Mesothelial cell of epicardium (in vitro differentiated cells): ENCODE measurements at places on chromosomes 11 and 22. TPM values are rescaled to one million over a fixed set of nuclear protein-coding genes. Genes with fewer than 3 reads are reported as not detected.

GRCh38 chr11:60307507-60308195 is 19.4 kb upstream of the MS4A6E start:
- no peaks in the 10 kb centered on the region for H3K36me3 ChIP-seq
- H3K4me3 ChIP-seq = no peak overlapping the region
- H3K4me1 ChIP-seq = no peaks in the 10 kb centered on the region
- H3K27me3 ChIP-seq = no peaks in the 10 kb centered on the region
- no peak overlapping the region for H3K27ac ChIP-seq

- H3K27me3 ChIP-seq = no peaks in the 10 kb centered on the region
- no peak overlapping the region for H3K4me3 ChIP-seq
- no peaks in the 10 kb centered on the region for H3K4me1 ChIP-seq
- no peak for DNase-seq
Observed at GRCh38 chr11:73298233-73298632, 9.8 kb upstream of the ARHGEF17 start.

The ELMOD1 gene
- 0.69 to 0.75 TPM (median 0.73 TPM) in 3 replicates for total RNA-seq

DNA sequence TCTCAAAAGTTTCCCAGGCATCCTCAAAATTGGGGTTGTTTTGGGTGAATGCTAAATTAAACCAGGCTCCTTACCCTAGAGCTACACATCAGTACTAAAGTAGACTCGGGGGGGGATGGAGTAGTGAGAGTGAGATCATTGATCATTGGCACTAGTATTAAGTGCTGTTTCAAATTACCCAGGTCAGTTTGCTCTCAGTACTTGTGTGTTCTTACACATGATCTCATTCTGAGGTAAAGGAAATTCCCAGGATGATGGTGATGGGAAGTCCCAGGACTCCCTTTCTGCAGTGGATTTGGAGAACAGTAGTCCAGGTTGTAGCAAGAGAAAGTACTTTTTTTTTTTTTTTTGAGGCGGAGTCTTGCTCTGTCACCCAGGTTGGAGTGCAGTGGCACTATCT is 12.5 kb downstream of the RBM4 start:
- no peak overlapping the region for H3K27ac ChIP-seq
- H3K36me3 ChIP-seq = peaks cover 56% of the 10 kb centered on the region
- no peaks in the 10 kb centered on the region for H3K27me3 ChIP-seq
- H3K4me1 ChIP-seq = peaks cover 4% of the 10 kb centered on the region
- no peak for DNase-seq

- H3K27ac ChIP-seq = no peak overlapping the region
- peaks cover 16% of the 10 kb centered on the region for H3K4me1 ChIP-seq
- H3K27me3 ChIP-seq = peaks cover 26% of the 10 kb centered on the region
- no peaks in the 10 kb centered on the region for H3K36me3 ChIP-seq
- no peak overlapping the region for H3K4me3 ChIP-seq
Observed at GRCh38 chr11:34583818-34584217, 37.1 kb upstream of the EHF start.

The OLFML1 gene
- 45.3 to 47.7 TPM (median 45.6 TPM) in 3 replicates for total RNA-seq

The TH gene
- 0.77 to 1.4 TPM (median 1.1 TPM) in 3 replicates for total RNA-seq

DNA sequence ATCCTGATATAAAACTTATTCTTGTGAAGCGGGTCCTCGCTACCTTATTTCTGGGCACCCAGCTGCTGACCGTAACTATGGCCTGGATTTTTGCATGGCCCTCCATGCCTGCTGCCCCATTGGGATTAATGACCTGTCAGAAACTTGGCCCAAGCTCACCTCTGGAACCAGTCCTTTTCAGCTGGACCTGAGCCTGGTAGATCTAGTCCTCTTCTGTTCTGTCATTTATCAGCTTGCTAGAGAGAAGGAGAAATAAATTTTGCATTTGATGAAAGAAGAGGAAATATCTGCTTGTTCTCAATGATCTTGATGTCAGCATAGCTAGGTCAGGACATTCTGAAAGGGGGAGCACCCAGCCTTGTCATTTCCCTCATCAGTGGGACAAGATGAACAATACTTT is 387.8 kb upstream of the LARGE1 start:
- H3K27ac ChIP-seq = no peak overlapping the region
- H3K27me3 ChIP-seq = peaks cover 5% of the 10 kb centered on the region
- no peaks in the 10 kb centered on the region for H3K4me1 ChIP-seq
- no peak overlapping the region for H3K4me3 ChIP-seq
